ENCODE measurements at places on chromosomes 5 and 9.

DNA sequence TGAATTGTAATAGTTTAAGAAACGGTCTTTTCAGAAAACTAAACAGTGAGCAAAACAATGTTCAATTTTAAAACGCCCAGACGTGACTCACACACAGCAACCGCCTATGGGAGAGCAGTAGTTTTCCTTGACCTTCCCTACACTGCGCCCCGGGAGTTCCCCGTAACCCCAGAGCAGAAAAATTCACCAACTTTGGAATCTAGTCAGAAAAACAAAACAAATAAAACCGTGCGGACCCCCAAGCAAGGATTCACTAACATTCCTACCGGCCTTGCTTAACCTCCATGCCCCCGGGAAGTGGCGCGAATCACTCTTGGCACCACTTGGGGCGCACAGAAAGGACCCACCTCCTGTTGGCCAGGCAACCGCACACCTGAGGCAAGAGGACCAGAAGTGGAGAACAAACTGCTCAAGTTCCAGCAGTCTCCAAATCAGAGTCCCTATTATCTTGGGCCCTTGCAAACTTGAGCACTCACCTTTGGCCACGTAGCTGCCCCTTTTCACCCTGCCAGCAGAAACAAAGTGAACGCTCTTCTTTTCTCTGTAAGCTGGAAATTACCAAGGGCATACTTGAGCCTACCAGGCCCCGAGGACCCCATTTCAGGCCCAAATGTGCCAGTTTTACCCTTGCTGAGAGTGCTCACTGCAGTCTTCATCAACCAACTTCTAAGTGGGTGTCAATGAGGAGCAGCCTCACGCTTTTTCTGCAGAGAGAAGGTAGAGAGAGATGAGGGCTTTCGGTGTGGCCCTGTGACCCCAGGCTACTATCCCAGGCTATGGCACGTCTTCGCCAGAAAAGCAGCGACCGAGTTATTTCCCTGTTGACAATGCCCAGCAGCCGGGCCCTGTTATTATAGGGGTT, 189.7 kb downstream of the MEF2C start:
- no peak for DNase-seq

DNA sequence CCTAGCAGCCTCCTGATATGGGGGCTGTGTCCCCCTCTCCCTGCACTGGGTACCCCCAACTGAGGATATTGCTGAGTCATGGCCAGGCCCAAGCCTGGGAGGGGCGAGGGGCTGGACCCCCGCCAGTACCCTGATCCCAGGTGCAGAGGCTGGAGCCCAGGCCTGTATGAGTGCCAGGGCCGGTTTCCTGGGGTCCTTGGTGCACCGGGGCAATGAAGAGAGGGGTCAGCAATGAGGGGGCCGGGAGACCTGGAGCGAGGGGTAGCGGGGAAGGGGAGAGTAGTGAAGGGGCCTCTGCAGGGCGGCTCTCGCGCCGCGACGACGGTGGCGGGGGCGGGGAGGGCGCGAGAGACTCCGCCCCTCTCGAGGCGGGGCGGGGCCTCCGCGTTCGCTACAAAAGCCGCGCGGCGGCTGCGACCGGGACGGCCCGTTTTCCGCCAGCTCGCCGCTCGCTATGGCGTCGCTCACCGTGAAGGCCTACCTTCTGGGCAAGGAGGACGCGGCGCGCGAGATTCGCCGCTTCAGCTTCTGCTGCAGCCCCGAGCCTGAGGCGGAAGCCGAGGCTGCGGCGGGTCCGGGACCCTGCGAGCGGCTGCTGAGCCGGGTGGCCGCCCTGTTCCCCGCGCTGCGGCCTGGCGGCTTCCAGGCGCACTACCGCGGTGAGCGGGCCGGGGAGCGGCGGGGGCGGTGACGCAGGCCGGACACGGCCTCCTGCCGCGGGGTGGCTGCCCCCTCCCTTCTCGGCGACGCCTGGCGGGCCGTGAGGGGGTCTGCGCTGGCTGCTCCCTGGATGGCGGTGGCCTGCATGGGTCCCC, at the start of gene SQSTM1:
TSS of gene SQSTM1 (plus strand) at position 423 of the 815 bp plus-strand sequence. CDS start at position 455, 32 bp downstream.
- peak; percentile 16 for DNase-seq

GRCh38 chr5:175393897-175394296, 50.1 kb downstream of the DRD1 start:
- no peak for DNase-seq

- no peak for DNase-seq
Measured at GRCh38 chr9:97602430-97602829, 30.7 kb downstream of the TSTD2 start.

DNA sequence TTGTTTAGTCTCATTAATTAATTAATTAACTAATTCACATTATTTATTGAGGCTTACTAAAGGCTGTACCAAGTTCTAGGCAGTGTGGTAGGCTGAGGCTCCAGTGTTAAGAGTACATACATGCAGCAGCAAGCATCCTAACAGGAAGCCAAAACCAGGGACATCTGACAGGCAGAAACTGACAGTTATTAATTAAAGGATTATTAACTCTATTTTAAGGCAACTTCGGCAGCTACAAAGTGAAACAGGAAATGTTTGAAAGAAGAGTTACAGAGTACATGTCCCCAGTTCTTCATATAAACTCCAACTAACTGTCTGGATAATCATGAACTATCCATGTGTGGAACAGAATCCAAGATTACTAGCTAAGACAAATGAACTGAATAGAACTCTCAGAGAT, 39.3 kb upstream of the GABRB2 start:
- no peak for DNase-seq

- no peak for DNase-seq
Measured at GRCh38 chr9:34689512-34689911, 1.6 kb downstream of the CCL19 start.

- no peak for DNase-seq
Measured at GRCh38 chr5:57902095-57902494, 419.5 kb upstream of the ACTBL2 start.

DNA sequence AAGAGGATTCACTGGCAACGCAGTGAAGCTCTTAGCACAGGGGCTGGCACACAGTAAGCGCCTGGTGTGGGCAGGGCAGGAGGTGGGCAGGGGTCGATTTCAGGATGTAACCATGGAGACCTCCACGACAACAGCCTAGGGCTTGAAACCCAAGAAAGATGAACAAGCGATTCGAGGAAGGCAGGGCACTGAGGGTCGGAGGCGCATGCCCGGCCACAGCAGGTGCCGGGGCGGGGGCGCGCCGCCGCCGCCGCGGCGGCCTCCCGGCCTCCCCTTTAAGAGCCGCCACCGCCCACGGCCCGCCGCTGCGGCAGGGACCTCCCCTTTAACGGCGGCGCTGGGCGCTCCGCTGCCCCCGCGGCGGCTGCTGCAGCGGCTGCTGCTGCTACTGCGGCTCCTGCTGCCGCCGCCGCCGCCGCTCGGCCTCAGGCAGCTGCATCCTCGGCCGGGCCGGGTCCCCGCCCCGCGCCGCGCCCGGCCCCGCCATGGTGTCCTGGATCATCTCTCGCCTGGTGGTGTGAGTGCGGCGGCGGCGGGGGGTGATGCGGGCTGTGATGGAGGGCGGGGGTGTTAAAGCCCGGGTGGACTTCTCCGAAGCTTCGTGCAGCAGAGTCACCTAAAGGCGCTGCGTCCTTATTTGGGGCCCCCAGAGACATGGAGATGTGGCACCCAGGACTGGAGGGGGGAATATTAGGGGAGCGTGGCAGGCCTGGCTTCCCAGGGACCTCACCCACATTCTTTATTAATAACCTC, at the start of gene REEP2:
TSS of gene REEP2 (plus strand) at position 334 of the 753 bp plus-strand sequence. CDS start at position 486, 152 bp downstream.
- DNase-seq = no peak

DNA sequence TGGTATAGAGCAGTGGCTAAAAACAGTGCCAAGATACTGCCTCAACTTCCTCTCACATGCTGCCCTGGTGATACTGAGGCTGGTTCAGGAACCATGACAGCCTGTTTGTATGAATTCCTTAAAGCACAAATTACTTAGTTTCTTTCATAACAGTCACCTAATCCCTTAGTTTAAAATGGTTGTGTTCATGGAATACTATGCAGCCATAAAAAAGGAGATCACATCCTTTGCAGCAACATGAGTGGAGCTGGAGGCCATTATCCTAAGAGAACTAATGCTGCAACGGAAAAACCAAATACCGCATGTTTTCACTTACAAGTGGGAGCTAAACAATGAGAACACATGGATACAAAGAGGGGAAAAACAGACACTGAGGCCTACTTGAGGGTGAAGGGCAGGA, 21.8 kb downstream of the ZFP62 start:
- no peak for DNase-seq

GRCh38 chr5:56574778-56575177, 240.6 kb upstream of the MAP3K1 start:
- no peak for DNase-seq

- no peak for DNase-seq
Measured at GRCh38 chr5:652773-653350, 40.3 kb downstream of the TPPP start.

- peak; percentile 60 for DNase-seq
Measured at GRCh38 chr9:13427587-13427986, 148.1 kb upstream of the MPDZ start.

GRCh38 chr9:77882294-77882693, 149.3 kb downstream of the GNAQ start:
- no peak for DNase-seq

DNA sequence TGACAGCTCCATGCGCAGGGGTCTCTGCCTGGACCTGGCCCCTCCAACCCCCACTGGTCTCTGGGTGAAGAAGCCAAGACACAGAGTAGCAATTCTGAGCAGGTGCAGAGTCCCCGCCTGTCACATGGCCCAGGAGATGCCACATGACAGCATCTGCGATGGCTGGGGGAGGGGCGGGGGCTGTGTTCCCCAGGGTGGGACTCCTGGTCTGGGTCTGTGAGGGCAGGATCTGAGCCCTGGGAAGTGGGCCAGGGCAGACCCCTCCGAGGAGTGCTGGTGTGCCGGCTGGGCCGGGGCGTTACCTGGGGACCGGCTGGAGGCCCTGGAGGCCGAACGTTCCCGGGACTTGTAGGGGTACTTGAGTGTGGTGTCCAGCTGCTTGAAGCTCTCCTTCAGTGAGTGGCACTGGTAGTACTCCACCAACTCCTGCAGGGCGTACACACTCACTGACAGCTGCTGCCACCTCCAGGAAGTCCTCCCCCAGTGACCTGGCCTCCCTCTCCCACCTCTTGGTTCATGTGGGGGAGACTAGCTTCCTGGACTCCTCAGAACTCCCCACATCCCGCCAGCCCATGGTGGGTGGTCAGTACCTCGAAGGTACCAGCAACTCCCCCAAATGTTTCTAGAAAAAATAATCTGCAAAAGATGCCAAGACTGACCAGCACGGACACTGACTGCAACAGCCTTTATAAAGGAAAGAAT, 32.1 kb upstream of the SARDH start:
- DNase-seq = no peak

DNA sequence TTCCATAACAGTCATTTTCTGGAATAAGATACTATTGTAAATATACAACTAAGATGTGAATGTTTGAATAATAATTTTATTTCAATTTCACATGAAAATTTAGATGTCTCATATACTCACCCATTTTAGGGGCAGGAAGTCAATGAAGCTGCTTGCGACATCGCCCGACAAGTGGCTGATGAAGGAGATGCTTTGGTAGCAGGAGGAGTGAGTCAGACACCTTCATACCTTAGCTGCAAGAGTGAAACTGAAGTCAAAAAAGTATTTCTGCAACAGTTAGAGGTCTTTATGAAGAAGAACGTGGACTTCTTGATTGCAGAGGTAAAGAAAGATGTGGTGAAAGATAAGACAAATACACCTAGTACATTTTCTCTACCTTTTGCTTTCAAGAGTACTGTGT, 8.6 kb downstream of the BHMT start:
- no peak for DNase-seq

GRCh38 chr9:3047912-3048311, 204.0 kb upstream of the PUM3 start:
- no peak for DNase-seq

DNA sequence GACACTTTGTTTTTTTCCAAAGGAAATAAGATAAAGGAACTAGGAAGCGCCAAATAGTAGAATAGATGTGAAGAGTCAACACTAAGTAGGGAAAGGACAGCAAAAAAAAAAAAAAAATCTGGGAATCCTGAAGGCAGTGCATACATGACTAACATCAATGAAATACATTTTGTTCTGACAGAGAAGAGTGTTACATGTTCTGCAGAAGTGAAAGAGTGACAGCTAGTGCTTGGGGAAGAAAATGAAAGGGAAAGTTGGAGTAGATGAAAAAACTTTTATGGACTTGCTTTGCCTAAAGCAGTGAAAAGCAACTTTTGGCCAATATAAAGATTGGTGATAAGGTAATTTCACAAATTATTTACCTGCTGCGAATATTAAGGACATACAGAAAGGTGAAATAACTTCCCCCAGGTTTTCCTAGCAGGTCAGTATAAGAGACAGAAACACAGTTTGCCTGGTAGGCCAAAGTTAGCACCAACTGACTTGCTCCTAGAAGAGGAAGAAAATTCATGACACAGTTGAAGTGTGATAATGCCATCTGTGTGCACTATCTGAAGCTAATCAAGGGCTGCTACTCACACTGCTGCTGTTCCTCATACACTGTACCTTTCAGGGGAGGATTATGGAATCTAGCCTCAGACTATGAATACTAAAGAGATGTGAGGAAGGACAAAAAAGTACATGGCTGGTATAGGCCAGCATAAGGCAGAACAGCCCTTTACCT, 38.6 kb downstream of the RANBP6 start:
- no peak for DNase-seq

GRCh38 chr9:100595391-100596199, 17.7 kb downstream of the CAVIN4 start:
- peak; percentile 43 for DNase-seq

DNA sequence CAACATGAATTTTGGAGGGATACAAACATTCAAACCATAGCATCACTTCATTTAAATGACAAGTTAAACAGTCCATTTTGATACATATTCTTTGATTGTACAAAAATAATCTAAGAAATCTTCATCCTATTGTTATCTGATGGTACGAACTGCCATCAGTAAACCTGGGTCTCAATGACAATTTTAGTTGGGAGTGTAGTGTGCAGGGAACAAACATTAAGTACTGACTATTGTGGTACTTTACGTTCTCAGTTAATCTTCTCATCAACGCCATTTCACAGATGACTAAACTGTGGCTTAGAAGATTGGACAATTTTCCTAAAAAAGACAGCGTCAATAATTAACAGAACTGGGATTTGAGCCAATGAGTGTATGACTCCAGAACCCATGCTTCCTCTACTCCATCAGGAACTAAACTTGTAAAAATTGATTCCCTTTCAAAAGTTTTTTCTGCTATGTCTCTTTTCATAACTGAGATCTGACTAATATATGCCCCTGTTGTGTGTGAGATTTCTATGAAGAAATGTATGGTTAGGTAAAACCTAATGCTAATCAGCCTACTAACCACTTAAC, 21.1 kb downstream of the TNPO1 start:
- DNase-seq = no peak

GRCh38 chr9:13436591-13436990, 157.1 kb upstream of the MPDZ start:
- DNase-seq = no peak

- DNase-seq = no peak
Measured at GRCh38 chr5:39420482-39421145, 4.2 kb downstream of the DAB2 start.

DNA sequence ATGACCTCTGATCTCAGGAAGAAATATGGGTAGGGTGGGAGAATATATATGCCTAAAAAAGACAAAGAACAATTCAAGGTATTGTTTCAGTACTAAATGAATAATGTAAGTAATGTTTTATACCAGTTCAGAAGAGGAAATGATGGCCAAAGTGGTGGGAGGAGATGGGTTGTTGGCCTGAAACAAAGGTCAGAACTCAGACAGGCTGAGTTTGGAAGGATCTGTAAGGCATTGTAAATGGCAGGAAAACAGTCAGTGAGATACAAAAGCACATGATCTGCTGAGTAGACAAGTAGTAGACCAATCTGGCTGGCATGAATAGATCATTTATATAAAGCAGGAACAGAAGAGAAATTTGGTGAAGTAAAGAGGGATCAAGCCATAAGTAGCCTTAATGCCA, 175.8 kb upstream of the PLCXD3 start:
- DNase-seq = no peak

Data from NCI-H1694 (cell line).